Epithelial cell of proximal tubule (primary cell): ENCODE measurements at places on chromosomes 3 and 15. TPM values are rescaled to one million over a fixed set of nuclear protein-coding genes. Genes with fewer than 3 reads are reported as not detected.

Gene CCR9
- total RNA-seq = 0.17 TPM in 1 of 2 replicates, not detected in the other

Gene TMOD2
- total RNA-seq = 1.5 and 1.6 TPM in 2 replicates

Gene GOLGA6L4
- total RNA-seq = 0.23 and 0.36 TPM in 2 replicates

Gene MST1
- total RNA-seq = 4.3 and 5.5 TPM in 2 replicates

Gene HTR3E
- not detected in 2 replicates for total RNA-seq

Gene ILDR1
- total RNA-seq = 2.2 and 2.8 TPM in 2 replicates

Gene CTXND1
- total RNA-seq = not detected in 2 replicates

Gene MYO5A
- 11.8 and 15.7 TPM in 2 replicates for total RNA-seq

Gene DISP2
- 0.22 and 0.40 TPM in 2 replicates for total RNA-seq

Gene CFAP100
- not detected in 2 replicates for total RNA-seq

Gene CACNA2D3
- total RNA-seq = 0.14 and 1.3 TPM in 2 replicates

Gene TGM5
- 0.06 TPM in 1 of 2 replicates, not detected in the other for total RNA-seq

Gene LARP6
- 28.8 and 34.8 TPM in 2 replicates for total RNA-seq

Gene POLQ
- total RNA-seq = 6.9 and 9.2 TPM in 2 replicates

Gene RNF7
- total RNA-seq = 91.7 and 115 TPM in 2 replicates

Gene LMCD1
- total RNA-seq = 69.0 and 70.2 TPM in 2 replicates

Gene CCDC33
- 2.5 TPM in 1 of 2 replicates, not detected in the other for total RNA-seq

Gene TCTA
- 16.9 and 21.7 TPM in 2 replicates for total RNA-seq

Gene KCNMB2
- total RNA-seq = not detected in 2 replicates

Gene ACTC1
- not detected in 2 replicates for total RNA-seq

Gene DUOX1
- 0.12 and 0.22 TPM in 2 replicates for total RNA-seq

Gene GNAT1
- not detected in 2 replicates for total RNA-seq

Gene ATP13A5
- total RNA-seq = not detected in 2 replicates
